Left renal cortex interstitium (tissue), 4 donors: ENCODE measurements at places on chromosomes 11 and 22. TPM values are rescaled to one million over a fixed set of nuclear protein-coding genes. Genes with fewer than 3 reads are reported as not detected.

MUC15 gene
- 2.4 TPM for polyA plus RNA-seq

IFITM2 gene
- 178 TPM for polyA plus RNA-seq

FAM83F gene
- polyA plus RNA-seq, result 1.9 TPM

OR8K1 gene
- polyA plus RNA-seq, result not detected
